ENCODE measurements at places on chromosomes 12 and 14.

DNA sequence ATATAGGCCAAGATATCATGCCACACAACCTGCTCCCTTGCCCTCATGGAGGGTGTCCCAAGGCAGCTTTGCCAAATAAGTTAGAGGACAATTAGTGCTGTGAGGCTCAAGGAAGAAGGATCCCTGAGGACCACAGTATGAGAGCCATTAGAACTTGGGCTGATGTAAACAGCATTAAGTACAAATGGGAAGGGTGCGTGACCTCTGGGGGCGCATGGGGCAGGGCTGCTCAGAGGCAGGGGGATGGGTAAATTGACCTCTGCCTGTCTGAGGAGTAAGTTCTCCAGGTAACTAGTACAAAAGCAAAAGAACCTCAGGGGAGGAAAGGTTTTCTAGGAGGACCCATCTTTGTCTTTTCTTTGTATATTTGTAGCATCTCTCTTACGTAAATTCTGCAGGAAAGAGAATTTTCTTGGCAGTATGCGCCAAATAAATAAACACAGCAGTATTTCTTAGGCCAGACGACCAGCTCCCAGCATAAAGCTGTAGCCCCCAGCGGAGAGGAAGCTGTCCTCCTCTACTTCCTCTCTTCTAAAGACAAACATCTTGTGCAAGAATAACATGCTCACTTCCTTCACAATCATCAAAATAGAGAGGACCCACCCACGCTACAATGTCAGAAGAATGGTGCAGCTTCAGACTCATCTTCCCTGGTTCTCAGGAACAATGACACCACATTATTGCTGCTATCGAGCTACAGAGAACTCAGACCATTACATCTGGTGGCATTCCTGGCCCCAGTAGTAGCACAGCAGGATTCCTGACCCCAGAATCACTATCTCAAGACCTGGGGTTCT, 16.4 kb upstream of the VWF start:
- no peak for DNase-seq

- DNase-seq: peak; percentile 84
These were observed at the start of gene TMED10 for GRCh38 chr14:75176142-75176820. Gene TMED10, minus strand, starts transcription at chr14:75176612. Its CDS starts 33 bp downstream, at chr14:75176579.

DNA sequence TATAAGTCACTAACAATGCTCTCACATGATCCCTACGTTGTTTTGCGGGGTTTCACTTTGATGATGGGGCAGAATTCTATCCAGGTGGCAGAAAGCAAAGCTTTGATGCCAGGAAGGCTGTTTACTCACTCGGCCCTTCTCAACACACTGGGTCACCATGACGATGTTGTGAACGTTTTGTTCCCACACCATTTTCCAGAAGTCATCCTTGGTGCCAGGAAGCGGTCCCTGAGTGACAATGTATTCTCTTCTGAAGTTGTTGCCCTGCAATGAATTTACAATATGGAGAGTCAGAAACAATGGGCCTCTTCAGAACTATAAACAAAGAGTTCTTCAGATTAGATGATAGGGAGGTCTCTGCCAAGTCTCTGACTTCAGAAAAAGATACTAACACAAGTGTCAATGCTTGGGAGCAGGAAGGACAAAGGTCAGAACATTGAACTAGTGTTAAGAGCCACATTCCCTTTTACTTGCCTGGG, 101.3 kb downstream of the PTPRB start:
- DNase-seq: no peak

DNA sequence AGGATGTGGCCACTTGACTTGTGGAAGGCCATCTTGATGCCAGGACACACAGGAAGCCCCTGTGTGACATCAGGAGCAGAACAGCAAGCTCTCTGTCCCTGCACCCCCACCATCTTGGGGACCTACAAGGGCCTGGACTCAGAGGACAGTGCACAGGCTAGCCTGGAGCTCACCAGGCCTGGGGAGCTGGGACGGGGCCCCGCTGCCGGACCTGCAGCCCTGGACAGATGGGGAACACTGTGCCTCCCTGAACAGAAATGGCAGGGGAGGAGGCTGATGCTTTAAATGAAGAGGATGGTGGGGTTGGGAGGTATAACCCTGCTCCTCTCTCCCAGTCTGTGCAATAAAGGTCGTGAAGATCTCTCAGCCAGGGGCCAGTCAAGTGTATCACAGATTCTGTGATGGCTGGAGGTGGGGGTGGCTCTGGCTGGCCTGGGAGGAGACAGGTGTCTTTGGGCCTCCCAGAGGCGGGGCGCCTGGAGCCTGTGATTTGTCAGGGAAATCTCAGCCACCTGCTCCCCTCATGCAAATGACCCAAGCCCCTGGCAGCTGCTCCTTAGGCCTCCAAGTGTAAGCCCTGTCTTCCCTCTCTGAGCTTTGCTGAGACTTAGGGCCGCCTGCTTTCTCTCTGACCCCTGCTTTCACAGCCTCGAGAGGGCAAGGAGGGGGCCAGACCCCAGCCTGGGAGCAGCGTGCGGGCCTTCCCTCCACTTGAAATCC, 1.1 kb upstream of the GNB3 start:
- no peak for DNase-seq

GRCh38 chr12:117528538-117528937, 167.1 kb upstream of the NOS1 start:
- no peak for DNase-seq

- no peak for DNase-seq
These were observed 1.7 kb downstream of the RDH16 start for GRCh38 chr12:56955631-56956256.

DNA sequence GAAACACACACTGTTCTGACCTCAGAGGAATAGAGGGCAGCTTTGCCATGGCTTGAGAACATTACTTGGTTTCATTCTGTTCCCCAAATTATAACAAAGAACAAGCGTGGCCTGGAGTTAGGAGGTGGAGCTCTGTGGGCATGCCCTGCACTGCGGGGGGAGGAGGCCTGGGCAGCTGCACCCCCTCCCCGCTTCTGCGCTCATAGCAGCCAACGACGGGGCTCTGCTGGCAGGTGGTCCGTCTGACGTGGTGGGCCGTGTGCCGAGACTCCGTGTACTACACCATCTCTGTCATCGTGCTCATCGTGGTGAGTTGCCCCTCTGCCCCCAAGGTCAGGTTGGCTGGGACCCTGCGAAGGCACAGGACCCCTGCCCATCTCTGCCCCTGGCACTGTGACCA, 70.4 kb upstream of the RIN3 start:
- no peak for DNase-seq

DNA sequence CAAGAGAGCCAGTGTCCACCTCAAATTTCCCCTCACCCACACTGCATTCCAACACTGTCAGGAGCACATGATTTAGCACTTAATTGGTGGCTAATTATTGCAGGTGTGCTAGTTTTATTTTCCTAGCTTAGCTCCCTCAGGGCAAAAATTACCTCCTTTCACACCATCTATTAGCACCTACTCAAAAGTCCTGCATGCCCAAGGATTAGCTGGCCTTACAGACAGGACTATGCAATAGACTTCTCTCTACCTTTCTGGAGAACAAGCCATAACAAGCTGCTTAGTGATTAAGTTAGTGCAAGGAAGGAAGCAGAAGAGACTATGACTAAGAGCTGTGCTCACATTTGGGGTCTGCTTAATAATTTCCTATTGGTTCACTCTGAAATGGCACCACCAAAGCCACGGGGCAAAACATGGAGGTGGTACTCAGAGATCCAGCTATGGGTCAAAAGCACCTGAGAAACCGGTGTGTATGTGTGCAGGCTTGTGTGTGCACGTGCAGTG, 69.5 kb downstream of the STON2 start:
- DNase-seq: no peak

GRCh38 chr12:40254455-40255085, 29.8 kb downstream of the LRRK2 start:
- no peak for DNase-seq

DNA sequence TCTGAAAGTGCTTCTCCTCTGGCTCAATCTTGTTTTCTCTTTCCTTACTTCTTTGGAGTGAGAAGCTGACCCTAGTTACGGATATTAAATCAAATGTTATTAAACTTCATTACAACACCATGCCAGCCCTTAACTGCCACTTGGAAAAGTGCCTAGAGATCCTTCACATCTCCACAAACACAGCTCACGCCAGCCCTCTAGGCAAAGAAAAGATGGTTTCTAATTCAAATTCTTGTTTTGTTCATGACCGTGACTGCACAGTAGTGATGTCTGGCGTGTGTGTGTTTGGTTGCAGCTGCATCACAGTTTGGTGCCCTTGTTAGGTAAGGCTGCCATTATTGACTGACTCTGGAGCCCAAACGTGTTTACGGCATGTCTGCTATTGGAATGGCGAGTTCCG, 113.0 kb downstream of the BEGAIN start:
- no peak for DNase-seq

DNA sequence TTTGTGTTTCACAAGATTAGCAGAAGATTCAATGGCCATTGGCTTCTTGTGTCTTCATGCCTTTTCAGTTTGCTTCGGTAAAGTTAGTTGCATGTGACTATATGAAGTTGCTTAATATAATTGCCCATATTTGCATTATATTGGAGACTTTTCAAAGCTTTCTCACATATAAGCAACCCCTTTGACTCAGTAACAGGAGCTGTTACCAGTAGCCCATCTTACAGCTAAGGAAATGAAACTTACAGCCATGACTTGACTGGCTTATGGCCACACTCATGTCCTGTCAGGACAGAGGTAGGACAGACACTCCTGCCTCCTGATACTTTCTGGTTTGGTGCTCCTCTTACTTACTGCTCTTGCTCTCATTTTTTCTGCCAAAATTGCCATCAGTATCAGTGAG, 1082.1 kb downstream of the BCL11B start:
- no peak for DNase-seq

DNA sequence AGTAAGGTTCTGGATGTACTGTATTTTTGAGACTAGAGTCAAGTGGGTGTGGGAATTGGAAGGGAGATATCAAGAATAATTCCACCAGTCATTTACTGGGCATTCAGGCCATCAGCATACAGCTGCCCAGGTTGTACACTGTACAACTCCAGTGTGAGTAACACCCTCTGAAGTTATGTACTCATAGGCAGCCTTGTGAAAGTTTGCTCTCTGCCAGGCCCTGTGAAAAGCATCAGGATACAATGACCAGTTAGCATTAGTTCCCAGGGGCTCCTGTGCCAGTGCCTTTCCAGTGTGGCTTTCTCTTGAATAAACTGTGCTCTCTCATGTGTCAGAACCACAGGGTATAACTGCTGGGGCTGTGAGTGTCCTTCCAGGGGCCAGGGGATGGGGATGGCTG, 89.7 kb downstream of the LGMN start:
- no peak for DNase-seq

GRCh38 chr12:1845886-1846285, 25.5 kb downstream of the LRTM2 start:
- DNase-seq: no peak

GRCh38 chr12:126419131-126419530, 1353.9 kb downstream of the AACS start:
- no peak for DNase-seq

DNA sequence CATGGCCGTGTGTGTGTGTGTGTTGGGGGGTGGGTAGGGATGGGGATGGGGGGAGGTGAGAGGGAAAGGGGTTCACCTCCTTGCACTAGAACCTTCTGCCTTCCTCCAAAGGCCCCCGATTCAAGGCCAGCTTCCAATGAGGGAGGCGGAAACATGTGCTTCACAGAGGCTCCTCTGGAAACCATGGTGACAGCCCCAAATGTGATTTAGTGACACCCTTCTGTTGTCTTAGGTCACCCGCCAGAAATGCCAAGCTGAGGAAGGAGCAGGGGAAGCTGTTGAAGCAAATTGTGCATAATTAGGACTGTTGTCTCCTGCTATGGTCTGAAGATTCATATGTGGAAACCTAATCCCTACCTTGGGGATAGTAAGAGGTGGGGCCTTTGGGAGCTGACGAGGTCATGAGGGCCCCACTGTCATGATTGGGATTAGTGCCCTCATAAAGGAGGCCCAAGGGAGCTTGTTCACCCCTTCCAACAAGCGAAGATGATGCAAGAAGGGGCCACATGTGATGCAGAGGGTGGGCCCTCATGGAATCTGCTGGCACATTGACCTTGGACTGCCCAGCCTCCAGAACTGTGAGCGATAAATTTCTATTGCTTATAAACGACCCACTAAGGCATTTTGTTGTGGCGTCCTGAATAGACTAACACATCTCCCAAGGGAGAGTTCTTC, 95.2 kb downstream of the AACS start:
- DNase-seq: no peak

DNA sequence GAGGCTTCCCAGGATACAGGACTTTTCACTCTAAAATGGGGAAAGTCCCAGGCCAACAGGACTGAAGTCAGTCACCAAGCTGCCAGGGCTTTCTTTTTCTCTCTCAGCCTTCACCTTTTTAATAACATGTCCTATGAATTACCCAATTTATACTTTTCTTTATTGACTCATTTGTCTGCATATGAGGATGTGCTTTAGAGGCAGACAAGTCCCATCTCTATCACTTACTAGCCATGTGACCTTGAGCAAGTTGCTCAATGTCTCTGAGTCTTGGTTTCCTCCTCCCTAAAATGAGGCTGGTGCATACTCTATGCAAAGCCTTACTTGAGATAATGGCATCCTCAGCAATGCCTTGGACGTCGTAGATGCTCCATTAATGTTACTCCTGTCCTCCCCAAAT, 98.1 kb upstream of the TMPO start:
- no peak for DNase-seq

DNA sequence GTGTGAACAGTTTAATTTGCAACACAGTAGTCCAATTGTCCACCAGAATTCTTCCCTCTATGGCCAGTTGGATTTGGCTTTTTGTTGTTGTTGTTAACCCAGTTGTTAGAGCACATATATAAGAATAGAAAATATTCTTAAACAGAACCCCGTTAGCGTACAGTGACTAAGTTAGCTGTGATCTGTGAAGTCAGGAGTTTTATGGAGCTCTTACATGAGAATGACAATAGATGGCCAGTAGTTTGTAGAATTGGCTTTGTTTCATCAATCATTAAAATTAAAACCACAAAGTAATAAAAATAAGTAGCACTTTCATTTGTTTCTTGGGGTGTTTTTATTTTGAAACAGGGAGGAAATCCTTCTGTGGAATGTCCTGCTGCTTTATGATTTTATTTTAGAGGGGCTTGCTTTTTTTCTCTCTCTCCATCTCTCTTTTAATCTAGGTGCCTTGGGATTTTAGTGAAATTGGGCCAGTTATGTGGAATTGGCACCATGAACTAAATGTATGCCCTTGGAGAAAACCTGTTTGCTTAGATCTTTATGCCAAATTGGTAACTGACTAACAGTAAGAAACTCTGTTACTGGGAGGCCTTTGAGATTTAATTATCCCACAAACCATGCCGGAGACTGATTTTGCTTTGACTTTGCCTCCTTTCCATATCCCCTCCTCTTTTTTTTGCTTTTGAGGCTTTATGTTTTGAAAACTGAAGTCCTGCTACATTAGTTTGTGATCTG, 22.9 kb downstream of the FBXW8 start:
- no peak for DNase-seq

GRCh38 chr14:87331991-87332390, 661.0 kb downstream of the GALC start:
- no peak for DNase-seq

GRCh38 chr14:97695456-97695981, 898.3 kb downstream of the VRK1 start:
- no peak for DNase-seq

GRCh38 chr14:97791906-97792305, 994.7 kb downstream of the VRK1 start:
- DNase-seq: no peak

GRCh38 chr14:78363008-78363407, 192.8 kb downstream of the NRXN3 start:
- no peak for DNase-seq

GRCh38 chr12:78385541-78385940, 479.0 kb upstream of the SYT1 start:
- DNase-seq: no peak

- DNase-seq: no peak
These were observed 38.2 kb upstream of the MAP3K9 start for GRCh38 chr14:70847406-70848090.
